ENCODE measurements at places on chromosomes 16 and 17.

DNA sequence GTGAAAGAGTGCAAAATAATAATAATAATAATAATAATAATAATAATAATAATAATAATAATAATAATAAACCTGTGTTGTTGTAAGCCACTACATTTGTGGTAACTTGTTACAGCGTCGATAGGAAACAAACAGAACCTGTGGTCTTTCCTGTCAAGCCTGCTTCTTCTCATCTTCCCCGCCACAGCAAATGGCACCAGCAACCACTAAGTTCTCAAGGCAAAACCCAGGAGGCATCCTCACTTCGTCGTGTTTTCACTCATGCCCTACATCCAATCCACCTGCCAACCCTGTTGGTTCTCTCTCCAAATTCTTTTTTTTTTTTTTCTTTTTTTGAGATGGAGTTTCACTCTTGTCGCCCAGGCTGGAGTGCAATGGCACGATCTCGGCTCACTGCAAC lies 34.2 kb downstream of the ITGAE start:
- DNase-seq = no peak

GRCh38 chr16:66926171-66926947 lies 1.0 kb upstream of the RRAD start:
- DNase-seq = no peak

- DNase-seq = no peak
These were observed 58.9 kb downstream of the RAP1GAP2 start for GRCh38 chr17:2855063-2855600.

- peak; percentile 87 for DNase-seq
These were observed at the start of gene PGS1 for GRCh38 chr17:78378225-78379130. Gene PGS1, plus strand, starts transcription at chr17:78378649. Its CDS starts 17 bp downstream, at chr17:78378666.

GRCh38 chr16:50509521-50510341 lies 38.5 kb upstream of the NKD1 start:
- DNase-seq = no peak

DNA sequence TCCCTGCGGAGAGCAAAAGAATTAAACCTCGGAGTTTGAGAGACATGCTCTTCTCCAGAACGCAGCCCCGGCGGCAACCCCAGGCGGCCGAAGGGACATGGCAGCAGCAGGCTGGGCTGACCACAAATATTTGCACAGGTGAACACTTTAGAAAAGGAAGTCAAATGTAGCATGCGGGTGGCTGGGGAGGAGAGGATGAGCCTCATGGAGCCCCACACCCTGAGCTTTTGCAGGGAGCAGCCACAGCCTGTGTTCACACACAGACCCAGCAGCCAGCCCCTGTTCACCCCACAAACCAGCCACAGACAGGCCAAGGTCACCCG lies 17.8 kb downstream of the HS3ST6 start:
- peak; percentile 90 for DNase-seq

GRCh38 chr17:41171886-41172285 lies 3.9 kb upstream of the KRTAP4-3 start:
- DNase-seq = no peak

GRCh38 chr16:89446136-89446974 lies 44.0 kb downstream of the ANKRD11 start:
- no peak for DNase-seq

DNA sequence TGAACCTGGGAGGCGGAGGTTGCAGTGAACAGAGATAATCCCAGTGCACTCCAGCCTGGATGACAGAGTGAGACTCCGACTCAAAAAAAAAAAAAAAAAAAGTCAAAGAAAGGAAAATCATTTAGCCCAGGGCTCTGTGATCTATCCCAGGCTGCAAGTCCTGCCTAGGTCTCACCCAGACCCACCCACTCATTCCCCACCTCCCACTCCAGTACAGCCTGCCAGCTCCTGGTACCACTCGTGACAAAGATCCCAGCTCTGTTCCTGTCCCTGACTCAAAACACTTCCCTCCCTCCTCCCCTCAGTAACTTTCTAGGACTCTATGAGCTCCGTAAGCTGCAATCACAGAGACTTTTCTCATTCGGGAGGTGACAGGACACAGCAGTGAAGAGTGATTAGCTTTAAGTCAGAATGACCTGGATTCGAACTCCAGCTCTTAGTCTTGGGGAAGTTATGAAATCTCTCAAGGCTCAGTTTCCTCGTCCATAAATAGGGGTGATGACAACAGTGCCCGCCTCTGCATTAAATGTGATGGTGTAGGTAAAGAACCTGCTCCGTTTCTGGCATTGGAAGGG lies 28.0 kb upstream of the MRPS23 start:
- DNase-seq = no peak

- DNase-seq = no peak
These were observed 22.2 kb downstream of the CFAP52 start for GRCh38 chr17:9598661-9599060.

GRCh38 chr17:50424246-50424995 lies 1.6 kb upstream of the ACSF2 start:
- no peak for DNase-seq
